Stimulated activated CD8-positive, alpha-beta memory T cell treated with anti-CD3 and anti-CD28 coated beads, Interleukin-7, amount 100 ng/mL, for 1 hour (primary cell): ENCODE measurements at places on chromosomes 12 and 14.

- DNase-seq, result no peak
Observed at GRCh38 chr12:107369679-107370078, 276.3 kb upstream of the CRY1 start.

GRCh38 chr12:12445165-12445881 lies 88.4 kb downstream of the BORCS5 start:
- no peak for DNase-seq

DNA sequence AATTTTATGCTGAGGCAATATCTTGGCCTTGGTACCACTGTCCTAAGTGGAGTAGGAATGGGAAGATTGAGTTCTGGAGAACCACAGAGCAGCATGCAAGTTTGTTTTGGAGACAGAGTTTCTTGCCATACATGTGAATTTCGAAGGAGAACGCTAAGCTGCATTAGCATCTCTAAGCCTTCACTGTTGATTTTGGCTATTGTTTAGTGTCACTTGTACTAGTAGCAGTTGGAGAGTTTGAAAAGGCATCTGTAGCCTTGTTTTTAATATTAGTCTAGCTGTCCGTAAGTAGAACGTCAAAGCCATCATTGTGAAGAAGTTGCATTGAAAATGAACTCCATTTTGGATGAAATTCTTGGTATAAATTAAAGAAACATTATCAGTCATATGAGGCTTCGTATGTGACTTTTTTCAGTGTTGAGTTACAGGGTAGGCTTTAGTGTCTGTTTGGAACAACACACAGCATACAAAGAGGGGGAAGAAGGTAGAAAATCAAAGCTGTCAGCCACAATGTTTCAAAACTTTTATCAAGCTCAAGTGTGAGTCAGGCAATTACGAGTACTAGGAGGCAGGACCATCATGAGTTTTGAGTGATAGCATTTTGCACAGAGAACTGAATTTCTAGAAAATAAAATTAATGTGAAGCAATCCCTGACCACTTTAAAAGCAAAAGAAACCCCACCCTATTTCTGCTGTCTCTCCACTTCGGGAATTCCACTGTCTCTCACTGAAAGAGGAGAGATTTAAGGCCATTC lies 70.2 kb upstream of the NAV3 start:
- no peak for DNase-seq

- no peak for DNase-seq
Observed at GRCh38 chr12:3972576-3972975, 99.4 kb upstream of the PARP11 start.

DNA sequence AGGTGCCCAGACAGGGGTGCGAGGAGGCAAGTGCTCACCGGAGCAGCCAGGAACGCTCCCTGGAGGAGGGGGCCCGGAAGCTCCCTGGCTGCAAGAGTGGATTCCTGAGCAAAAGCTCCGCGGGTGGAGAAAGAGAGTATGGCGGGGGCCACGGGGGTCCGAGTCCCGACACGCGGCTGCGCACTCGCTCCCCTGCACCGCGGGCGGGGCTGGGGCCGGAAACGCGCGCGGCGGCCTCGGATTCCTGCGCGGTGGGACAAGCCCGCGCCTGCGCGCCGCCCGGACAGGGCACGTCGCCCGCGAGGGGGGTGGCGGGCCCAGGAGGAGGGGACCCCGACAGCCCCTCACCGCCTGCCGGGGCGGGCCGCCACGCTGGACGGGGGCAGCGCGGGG lies 27.8 kb upstream of the GPR132 start:
- DNase-seq, result peak; percentile 45

GRCh38 chr14:75424496-75424895 lies 3.3 kb upstream of the JDP2 start:
- DNase-seq, result no peak

DNA sequence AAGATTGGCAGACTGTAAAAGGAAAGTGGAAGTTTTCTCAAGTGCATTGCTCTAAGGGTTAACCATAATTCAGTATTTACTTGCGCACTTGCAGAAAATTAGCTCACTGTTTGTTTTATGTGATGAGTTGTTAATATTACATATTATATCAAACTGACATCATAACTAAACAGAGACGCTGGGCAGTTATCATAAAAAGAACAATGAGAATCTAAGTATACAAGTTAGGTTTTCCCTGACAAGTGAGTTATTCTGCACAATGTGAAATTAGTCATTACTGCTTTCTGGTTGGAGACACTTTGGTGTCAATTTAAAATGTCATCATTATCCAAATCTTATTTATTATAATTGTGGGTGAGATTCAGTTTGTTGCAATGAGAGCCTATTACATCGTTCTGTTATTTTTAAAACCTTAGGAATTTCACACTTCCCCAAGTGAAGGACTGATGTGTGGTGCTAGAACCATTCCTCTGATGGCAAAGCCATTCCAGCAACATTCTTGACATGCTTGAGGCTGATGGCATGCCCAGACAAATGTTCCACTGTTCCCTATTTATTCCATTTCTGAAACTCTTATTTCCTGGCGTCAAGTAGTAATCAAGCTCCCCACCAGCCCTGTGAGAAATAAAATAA lies 90.1 kb upstream of the FLRT2 start:
- DNase-seq, result no peak

- no peak for DNase-seq
Observed at GRCh38 chr14:68509188-68509983, 283.5 kb downstream of the ZFP36L1 start.

GRCh38 chr12:124685689-124686369 lies 118.4 kb upstream of the NCOR2 start:
- no peak for DNase-seq

- no peak for DNase-seq
Observed at GRCh38 chr14:35400648-35401421, 3.7 kb downstream of the NFKBIA start.

DNA sequence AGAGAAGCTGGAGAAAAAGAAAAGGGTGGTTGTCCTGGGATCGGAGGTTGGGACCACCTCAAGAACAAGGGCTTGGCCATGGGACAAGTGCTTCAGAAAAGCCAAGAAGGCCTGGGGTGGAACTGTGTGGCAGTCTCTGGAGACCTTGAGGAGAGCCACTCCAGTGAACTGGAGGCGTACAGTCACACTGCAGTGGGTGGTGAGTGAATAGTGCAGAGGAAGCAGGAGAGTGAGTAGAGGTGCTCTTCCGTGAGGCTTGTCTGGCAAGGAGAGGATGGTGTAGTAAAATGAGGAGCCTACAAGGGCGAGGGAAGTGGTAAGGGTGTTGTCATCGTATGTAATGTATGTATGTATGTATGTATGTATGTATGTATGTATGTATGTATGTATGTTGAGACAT lies 20.9 kb downstream of the RASSF3 start:
- DNase-seq, result no peak

- no peak for DNase-seq
Observed at GRCh38 chr14:95345032-95345431, 25.3 kb upstream of the CLMN start.

GRCh38 chr12:12837025-12837812 lies 24.1 kb downstream of the DDX47 start:
- no peak for DNase-seq

GRCh38 chr12:29921307-29921706 lies 137.6 kb upstream of the TMTC1 start:
- no peak for DNase-seq

DNA sequence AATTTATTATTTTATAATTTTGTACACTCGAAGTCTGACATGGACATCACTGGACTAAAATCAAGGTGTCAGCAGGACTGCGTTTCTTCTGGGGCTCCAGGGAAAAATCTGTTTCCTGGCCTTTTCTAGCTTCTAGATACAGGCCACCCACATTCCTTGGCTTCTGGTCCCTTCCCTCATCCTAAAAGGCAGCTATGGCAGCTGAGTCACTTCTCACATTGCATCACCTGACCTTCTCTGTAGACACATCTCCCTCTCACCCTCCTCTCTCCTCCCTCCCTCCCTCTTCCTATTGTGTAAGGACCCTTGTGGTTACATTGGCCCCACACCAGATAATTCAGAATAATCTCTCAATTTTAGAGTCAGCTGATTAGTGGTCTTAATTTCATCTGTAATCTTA lies 92.4 kb downstream of the RPS6KA5 start:
- DNase-seq, result no peak

DNA sequence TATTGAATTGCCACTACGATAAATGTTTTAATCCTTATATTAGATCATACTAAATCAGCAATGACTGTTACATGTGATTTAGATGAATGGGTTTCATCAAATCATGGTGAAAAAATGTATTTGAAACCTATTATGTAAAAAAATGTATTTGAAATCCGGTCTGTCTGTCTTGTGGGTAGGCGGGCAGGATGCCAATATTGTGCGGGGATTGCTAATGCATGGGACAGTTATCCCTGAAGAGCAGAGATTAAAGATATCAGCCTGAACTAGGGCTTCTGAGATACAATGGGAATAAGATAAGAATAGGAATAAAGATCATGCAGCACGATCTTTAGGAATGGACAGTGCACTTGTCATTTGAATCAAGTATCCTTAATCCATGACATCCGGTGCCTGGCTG lies 134.0 kb downstream of the PRKCH start:
- no peak for DNase-seq

DNA sequence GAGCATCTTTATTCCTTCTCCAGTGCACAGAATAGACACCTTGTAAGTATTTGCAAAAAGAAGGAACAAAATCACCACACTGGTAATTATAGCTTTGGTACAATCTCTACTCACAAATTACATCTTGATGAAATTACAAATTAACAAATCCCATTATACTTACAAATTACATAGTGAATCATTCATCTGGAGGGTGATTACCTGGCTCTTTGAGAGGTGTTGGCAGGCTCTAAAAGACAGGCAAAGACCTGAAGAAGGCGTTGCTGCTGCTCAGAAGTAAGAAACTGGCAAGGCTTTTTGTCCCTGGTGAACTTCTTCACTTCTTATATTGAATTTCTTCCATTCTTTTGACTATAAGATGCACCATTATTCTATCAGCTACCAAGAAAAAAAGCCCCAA lies 21.7 kb upstream of the LMNTD1 start:
- DNase-seq, result no peak
